NCI-H2227 treated with DMSO at 0.1 percent for 48 hours (cell line): ENCODE measurements at places on chromosomes 7 and 10.

DNA sequence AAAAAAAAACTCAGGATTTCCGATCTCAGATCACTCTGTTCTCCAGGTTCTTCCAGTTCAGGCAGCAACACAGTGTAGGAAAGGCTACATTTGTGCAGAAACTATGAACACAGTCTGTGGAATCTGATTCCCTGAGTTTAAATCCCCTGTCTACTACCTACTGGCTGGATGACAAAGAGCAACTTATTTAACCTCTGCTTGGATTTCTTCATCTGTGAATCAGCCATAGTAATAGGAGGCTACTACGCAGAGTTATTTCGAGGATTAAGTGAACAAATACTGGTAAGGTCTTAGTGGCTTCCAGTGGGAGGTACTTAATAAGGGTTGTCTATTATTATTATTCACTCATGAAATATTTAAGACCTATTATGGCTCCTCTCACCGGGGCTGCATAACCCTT, 44.3 kb upstream of the PDCD4 start:
- DNase-seq: no peak

DNA sequence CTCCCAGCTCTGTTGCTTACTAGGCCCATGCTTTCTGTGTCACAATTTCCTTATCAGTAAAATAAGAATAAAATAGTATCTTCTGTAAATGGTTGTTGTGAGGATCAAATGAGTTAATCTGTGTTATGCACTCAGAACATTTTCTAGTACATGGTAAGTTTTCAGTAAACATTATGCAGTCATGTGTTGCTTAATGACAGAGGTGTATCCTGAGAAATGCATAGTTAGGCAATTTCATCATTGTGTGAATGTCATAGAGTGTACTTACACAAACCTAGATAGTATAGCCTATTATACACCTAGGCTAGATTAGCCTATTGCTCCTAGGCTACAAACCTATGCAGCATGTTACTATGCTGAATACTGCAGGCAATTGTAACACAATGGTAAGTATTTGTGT, 4.4 kb downstream of the PTTG1IP2 start:
- no peak for DNase-seq

DNA sequence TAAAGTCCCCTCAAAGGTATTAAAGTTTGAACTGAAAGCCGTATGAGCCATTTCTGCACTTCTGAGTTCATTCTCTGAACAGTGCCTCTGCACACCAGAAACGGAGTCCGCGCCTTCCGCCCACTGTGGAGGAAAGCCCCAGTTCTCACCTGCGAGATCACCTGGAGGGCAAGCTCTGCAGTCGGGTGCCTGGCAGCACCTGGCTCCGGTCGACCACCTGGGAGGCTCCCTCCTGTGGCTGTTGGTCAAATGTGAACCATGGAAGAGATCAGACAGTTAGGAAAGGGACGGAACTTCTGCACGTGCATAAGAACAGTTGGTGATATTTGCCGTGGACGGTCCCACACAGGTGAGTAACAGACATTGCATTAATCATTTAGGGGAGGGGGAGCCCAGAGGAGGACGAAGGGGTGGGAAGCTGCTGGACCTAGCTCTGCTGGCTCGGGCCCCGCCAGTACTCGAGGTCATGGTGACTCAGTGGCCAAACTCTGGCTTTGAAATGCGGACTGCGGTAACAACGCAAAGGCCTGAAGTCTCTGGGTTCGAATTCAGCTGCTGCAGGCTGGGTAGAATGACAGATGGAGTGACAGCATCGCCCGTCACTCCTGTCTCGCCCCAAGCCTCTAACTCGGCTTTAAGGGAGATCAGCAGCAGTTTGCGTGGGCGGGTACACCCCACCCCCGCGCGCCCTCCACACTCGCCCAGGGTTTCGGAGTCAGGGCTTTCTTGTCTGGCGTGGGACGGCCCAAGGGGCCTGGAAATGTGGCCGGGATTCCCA, 1.7 kb upstream of the DPYSL4 start:
- no peak for DNase-seq

- DNase-seq: no peak
These were observed 229.8 kb upstream of the YAE1 start for GRCh38 chr7:39336442-39336841.

DNA sequence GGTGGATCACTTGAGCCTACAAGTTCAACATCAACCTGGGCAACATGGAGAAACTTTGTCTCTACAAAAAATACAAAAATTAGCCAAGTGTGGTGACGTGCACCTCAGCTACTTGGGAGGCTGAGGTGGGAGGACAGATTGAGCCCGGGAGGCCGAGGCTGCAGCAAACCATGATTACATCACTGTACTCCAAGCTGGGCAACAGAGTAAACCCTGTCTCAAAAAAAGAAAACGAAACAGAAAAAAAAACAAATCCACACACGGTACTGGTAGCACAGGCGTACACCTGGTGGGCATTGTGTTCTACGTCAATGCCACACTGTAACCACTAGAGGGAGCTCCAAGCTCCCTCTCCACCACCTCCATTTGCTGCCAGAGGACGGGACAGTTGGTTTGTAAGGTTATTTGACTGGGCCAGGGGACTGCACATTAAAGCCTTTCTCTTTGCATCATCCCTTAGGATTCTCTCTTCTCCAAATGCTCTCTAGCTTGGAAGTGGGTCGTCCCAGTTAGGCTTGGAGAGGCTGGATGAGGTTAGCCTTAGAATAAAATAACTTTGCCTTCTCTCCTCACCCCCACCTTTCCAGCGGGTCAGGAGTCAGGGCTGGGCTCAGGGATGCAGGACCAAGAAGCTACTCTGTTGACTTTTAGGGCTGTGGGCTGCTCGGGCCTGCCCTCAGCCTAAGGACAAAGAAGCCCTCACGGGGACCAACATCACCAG, 130.8 kb downstream of the SORBS1 start:
- peak; percentile 20 for DNase-seq

DNA sequence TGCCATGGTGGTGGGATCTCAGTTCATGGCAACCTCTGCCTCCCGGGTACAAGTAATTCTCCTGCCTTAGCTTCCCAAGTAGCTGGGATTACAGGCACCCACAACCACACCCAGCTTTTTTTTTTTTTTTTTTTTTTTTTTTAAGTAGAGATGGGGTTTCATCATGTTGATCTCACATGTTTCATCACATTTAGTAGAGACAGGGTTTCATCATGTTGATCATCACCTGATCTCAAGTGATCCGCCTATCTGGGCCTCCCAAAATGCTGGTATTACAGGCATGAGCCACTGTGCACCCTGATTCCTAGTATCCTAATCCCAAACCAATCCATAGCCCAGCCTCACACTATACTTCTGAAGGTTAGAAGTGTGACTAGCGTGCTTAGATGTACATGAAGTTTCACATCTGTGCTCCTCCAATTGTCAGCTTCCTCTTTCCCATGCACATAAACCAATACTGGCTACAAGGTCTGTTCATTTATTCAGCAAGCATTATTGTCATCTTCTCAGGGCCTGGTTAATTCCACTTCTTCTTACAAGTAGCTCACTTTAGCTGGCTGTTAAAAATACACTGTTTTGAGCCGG, 6.8 kb upstream of the NAT16 start:
- DNase-seq: no peak

- DNase-seq: no peak
These were observed 108.5 kb downstream of the TCERG1L start for GRCh38 chr10:131202990-131203389.

- DNase-seq: no peak
These were observed 2.6 kb upstream of the ZNF438 start for GRCh38 chr10:31034098-31034909.

- DNase-seq: no peak
These were observed at the start of gene RAMP3 for GRCh38 chr7:45157653-45158401. Gene RAMP3 (plus strand): TSS chr7:45157791. CDS start chr7:45157829, 38 bp downstream.

- no peak for DNase-seq
These were observed 389.6 kb upstream of the PODXL start for GRCh38 chr7:131945957-131946544.

DNA sequence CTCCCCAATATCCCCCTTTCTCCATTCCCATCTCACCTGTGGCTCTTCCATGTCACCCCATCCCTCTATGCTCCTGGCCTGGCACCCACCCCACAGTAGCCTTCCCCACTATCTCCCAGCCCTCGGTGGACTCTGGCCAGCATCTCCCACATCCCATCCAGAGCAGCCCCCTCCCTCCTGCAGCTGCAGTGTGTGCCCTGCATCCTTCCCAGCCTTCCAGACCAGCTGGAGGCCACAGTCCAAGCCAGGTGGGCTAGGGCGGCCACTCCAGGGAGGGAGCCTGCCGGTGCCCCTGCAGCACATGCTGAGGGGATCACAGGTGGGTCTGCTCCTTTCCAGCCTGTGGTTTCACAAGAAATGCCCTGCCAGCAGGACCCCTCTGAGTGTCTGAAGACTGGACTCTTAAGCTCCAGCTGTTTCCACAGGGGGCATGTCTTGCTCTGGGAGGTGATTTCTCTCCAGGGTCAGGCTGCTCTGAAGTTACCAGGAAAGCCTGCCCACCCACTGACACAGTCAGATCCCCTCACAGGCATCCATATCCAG, 90.9 kb upstream of the PPIF start:
- no peak for DNase-seq

GRCh38 chr7:18552943-18553604, 57.5 kb downstream of the HDAC9 start:
- peak; percentile 35 for DNase-seq

DNA sequence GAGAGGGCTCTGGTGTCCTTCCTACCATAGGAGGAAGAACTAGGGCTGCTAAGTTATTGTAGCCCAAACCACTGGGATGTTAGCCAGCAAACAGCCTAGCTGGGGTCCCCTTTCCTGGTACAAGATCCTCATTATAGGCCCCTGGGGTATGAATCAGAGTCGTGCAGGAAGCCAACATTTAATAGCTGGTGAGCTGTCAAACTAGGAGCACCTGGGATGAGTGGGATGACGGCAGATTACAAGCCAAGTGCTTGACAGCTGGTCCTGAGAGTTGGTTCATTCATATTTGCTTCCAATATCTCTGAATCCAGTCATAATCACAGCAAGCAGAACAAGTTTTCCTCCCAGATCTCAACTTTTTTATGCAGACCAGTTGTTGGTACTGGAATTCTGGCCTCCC, 25.1 kb upstream of the DNAJB12 start:
- DNase-seq: no peak

DNA sequence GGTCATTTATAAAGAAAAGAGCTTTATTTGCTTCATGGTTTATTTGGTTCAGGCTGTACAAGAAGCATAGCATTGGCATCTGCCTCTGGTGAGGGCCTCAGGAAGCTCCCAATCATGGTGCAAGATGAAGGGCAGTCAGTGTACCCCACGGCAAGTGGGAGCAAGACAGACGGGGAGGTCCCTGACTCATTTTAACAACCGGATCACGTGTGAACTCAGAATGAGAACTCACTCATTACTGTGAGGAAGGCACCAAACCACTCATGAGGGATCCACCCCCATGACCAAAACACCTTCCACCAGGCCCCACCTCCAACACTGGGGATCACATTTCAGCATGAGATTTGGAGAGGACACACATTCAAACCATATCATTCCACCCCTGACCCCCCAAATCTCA, 15.7 kb upstream of the CRYGN start:
- no peak for DNase-seq

GRCh38 chr7:115747174-115747573, 283.4 kb downstream of the TFEC start:
- DNase-seq: no peak

DNA sequence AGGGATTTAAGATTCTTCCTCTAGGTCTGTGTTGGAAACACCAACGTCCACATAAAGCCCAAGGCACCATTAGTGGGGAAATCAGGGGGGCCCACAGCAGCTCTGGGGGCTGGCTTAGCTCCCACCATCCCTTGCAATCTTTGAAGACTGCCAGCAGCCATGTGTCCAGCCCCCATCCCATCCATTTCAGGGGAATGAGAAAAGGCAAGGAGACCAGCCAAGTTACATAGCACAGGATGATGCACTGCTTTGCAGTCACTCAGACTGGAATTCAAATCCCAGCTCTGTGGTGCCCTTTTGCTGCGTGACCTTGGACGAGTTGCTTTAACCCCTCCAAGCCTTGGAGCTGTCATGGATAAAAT, 108.9 kb upstream of the ZMIZ1 start:
- no peak for DNase-seq

DNA sequence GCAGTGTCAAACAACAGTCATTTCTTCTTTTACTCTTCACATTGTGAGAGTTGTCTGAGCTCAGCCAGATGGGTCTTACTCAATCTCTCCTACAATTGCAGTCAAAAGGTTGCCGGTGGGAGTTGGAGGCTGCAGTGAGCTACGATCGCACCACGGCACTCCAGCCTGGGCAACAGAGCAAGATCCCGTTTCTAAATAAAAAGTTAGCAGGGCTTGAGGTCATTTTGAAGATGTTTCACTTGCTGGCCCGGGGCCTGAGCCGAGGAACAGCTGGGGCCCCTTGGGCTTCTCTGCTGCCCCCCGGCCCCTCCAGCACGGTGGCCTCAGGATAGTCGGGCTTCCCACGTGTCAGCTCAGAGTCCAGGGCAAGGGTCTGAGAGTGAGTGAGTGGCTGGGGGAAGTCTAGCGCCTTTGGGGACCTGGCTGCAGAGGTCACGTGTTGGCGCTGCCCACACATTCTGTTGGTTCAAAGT, 40.4 kb downstream of the GTF2IRD1 start:
- no peak for DNase-seq

- DNase-seq: no peak
These were observed 291.2 kb upstream of the MBL2 start for GRCh38 chr10:53063805-53064204.

GRCh38 chr7:30815951-30816644, 44.9 kb downstream of the MINDY4 start:
- DNase-seq: no peak

DNA sequence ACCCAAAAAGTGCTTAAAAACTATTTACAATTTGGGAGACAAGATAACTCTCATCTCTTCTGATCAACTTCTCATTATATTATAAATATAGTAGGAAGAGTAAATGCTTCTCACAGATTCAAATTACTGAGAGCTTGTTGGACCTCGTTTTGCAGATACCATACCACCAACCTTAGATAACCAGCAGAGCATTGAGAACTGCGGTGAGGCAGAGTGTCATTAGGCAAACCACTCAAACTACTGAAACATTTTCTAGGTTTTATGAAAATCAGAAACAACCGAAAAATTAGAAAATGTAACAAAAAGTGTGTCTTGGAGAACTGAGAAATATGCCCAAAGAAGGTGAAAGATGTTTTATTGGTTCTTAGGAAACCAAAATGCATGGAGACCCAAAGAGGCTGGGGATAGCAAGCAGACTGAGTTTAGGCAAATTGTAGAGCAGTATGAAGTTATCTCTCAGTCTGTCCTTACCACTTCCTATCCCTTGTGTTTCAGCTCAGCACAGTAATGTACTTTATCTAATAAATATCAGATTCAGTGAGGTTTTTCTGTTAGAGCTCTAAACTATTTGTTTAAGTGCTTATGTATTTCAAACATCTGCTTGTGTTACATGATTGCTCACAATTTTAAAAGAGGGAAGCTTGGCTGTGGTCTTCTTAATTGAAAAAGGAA, 77.9 kb downstream of the HECTD2 start:
- DNase-seq: no peak

DNA sequence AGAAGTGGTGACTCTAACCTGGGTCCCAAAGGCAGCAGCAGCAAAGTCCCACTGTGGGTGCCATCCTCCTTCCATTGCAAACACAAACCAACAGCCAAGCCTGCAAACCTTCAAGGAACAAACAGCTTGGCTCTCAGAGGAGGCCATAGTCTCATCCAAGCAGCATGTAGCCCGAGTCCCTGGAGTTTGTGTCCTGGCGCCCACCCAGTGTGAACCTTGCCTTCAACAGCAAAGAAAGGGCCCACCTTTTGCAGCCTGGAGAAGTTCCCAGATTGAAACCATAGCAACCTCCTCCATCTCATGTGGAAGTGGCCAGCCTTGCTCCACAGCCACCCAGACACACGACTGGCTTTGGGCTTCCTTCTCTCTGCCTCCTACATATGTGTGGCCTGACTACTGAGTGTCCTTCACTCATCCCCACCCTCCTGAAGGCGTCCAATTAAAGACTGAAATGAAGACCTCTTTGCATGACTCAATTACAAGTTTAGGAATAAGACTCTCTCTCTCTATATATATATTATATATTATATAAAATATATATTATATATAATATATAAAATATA, 106.1 kb downstream of the C10orf90 start:
- DNase-seq: no peak
